ENCODE measurements at places on chromosomes 12 and 14. TPM values are rescaled to one million over a fixed set of nuclear protein-coding genes. Genes with fewer than 3 reads are reported as not detected.
A peak's percentile ranks its signal among the peaks of the same experiment; 100 is the strongest.

- DNase-seq = no peak
Measured at GRCh38 chr12:53227341-53227740, 4.7 kb downstream of the RARG start.

Gene PUS1
- 10.7 TPM for total RNA-seq

DNA sequence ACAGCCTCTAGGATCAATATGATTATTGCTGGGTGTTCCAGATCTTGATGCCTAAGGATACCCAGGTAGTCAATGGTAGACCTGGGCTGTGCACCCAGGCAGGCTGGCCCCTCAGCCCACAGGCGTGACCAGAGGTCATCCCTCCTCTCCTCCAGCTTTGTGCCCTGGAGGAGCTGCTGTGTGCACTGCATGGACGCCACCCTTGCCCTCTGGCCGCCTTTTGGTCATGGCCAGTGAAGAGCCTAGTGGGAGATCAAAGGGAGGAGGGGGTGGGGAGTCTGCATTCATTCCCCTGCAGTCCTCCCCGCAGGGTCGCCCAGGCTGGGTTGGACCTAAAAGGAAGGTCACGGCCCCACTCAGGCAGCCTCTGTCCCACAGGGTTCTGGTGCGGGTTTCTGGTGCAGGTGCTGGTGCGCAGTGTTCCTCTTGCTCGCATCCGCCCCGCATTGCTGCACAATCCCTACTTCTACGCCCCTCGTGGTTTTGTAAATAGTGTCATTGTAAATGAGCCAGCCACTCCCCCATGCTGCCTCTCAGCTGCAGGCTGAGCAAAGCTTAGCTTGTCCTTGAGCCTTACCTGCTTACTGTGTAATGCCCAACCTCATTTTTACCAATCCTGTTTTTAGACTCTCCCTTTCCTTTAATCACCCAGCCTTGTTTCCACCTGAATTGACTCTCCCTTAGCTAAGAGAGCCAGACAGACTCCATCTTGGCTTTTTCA lies 55.3 kb downstream of the PSMA6 start:
- peak; percentile 51 for DNase-seq

Gene SIX6
- not detected for total RNA-seq

DNA sequence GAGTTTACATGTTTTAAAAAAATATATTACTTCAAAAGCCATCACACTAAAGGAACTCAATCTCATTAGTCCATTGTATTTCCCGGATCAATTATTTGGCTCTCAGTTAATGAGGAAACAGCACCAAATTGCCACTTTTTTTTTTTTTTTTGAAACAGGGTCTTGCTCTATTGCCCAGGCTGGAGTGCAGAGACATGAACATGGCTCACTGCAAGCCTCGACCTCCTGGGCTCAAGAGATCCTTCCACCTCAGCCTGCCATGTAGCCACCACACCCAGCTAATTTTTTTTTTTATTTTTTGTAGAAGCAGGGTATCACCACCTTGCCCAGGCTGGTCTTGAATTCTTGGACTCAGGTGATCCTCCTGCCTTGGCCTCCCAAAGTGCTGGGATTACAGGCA lies 77.4 kb downstream of the CLIP1 start:
- DNase-seq = no peak

Gene GPR68
- total RNA-seq = 0.44 TPM

Gene IAPP
- total RNA-seq = not detected

Gene PLCZ1
- not detected for total RNA-seq

Gene ISCA2
- 17.4 TPM for total RNA-seq

Gene IKZF4
- total RNA-seq = 6.7 TPM

Gene PCK2
- 68.7 TPM for total RNA-seq

DNA sequence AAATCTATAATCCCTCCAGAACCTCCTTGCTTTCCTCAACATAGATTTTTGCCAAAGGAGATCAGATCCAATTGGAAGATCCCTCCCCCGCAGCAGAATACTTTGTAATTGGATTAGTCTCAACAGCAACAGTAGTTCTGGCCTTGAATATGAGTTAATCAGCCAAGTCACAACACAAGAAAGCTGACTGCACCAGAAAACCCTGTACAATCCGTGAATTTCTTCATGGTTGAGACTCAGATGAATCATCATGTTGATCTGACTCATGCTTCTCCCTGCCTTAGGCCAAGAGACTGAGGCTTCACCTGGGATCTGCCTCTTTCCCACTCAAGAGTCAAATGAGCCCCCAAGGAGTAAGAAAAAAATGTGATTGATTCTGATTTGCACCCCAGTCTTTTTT lies 3.0 kb upstream of the METTL17 start:
- peak; percentile 72 for DNase-seq

Gene PPP4R4
- 3.8 TPM for total RNA-seq

DNA sequence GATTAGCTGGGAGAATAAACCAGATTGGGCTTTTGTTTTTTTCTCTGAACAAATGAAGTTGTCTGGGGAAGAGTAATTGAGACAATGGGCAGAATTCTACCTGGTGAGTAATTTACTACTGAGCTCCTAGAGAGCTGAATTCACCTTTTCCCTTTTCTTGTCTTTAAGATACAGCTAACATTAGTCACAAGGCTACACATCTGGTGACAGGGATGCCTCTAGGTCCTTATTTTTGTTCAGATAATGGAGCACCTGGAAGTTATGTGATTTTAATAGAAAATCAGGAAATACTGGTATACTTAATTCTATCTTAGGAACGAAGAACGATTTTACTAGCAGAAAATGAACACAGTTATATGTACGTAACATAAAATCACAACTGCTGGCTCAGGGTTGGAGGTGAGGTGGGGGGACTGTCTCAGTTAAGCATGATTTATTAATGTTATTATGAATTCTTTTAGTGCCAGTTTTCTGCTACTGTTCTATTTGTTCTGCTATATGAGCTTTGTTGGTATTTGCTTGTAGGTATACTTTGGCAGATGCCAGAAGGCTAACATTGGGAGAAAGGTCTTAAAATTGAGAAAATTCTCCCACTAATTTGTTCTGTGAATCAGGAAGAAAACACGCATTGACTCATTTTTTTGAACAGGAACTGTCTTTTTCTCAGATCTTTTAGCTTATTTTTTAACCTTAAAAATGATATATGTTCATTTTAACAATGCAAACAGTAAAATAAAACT lies 482.7 kb upstream of the RGS6 start:
- no peak for DNase-seq

Gene TSPAN11
- 9.6 TPM for total RNA-seq

Gene BCL7A
- total RNA-seq = 14.2 TPM

Gene ZDHHC22
- total RNA-seq = 0.04 TPM

DNA sequence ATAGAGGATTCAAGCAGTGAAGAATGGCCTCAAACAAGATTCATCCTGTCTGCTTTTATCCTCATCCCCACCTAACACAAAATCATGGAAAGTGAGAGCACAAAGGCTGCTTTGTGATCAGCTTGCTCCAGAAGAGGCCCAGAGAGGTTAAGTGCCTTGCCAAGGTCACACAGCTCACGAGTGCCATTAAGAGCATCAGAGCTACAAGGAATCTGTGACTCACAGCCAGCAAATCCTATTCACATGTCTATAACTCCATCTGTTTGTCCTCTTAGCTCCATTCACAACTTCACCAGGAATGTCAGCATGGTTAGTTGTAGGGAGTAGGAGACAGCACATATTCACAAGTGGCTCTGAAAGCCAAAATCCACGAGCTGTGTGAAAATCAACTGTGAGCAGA lies 79.8 kb downstream of the TTC9 start:
- peak; percentile 42 for DNase-seq

Gene NEUROD4
- total RNA-seq = not detected

- DNase-seq = no peak
Measured at GRCh38 chr12:54142114-54142475, 46.7 kb downstream of the SMUG1 start.

Gene RFLNA
- total RNA-seq = 57.8 TPM

Gene TECPR2
- total RNA-seq = 20.1 TPM
